ENCODE measurements at places on chromosomes 11 and 22.

- no peak for DNase-seq
These were observed 113.9 kb downstream of the TRIM29 start for GRCh38 chr11:120024046-120024445.

- DNase-seq: peak; percentile 21
These were observed 419 bp downstream of the ANKRD49 start for GRCh38 chr11:94494126-94494680.

DNA sequence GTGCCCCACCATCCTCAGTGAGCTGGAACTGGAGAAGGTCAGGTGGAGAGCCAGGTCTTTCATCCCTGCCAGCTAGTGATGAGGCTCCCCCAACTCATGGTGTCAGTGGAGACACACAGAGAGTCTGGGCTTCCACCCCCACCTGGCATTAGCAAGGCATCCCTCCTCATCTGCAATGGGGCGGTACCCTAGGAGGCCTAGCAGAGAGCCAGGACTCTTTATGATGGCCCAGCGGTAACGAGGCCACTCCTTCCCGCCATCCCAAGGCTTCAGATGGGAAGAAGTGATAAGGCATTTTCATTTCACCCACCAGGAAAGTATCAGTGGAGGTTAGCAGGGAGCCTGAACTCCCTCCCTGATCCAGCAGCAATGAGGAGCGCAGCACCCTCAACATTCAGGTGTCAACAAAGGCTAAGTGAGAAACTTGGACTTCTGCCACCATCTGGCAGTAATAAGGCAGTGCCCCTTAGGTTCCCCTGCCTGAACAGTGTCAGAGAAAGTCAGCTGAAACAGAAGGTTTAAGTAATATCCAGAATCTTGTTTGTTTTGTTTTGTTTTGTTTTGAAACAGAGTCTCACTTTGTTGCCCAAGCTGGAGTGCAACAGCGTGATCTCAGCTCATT, 40.5 kb upstream of the FBLN1 start:
- DNase-seq: no peak

DNA sequence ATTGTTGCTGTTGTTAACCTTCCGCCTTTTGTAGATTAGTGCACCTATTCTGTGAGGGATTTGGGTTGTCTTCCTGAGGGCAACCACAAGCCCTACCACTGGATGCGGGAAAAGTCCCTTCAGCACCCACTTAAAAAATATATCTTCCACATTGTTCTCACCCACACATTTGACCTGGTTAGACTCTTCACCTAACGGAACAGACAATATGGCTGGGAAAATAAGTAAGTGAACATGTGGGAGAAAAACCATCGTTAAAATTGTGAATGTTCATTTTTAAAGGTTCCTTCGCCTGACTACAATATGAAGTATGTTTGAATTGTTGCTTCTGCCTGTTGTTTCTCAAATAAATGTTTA, 72.0 kb upstream of the MPEG1 start:
- no peak for DNase-seq

- no peak for DNase-seq
These were observed 97.6 kb upstream of the CLMP start for GRCh38 chr11:123292647-123293046.

- DNase-seq: peak; percentile 86
These were observed at the start of gene FZD4 for GRCh38 chr11:86955361-86956120. FZD4 (minus strand) TSS chr11:86955395; CDS start chr11:86955085, 310 bp downstream.

DNA sequence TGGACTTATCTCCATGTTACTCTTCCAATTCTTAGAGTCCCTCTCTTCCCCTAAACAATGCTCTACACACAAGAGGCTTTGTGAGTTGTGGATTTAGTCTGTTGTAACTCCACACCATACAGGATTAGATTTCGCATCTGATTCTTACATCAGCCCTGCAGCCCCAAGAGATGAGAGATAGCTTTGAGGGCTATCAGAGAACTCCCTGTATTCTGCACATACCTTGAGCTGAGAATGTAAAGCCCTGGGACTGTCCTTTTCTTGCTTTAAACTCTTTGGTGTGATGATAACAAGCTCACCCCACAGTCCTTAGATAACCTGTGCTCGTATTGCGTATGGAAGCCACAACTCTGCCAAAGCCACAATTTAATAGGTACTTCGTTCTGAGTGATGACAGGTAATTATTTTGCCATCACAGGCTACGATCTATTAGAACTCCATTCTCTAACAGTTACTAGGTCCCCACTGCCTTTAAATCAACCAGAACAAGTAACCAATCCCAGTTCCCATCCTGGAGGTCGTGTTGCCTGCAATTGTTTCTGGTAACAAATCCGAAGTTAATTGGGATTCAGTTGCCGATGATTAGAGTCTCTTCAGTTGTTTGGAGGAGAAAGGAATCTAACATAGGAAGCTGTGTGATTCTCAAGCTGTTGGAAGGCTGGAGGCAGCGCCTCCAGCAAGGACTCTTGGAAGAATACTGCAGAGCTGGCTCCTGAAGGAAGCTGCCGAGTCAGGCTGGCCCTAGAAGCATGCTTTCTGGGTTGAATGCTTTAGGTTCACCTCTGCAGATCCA, 1.3 kb upstream of the PARVG start:
- DNase-seq: no peak

DNA sequence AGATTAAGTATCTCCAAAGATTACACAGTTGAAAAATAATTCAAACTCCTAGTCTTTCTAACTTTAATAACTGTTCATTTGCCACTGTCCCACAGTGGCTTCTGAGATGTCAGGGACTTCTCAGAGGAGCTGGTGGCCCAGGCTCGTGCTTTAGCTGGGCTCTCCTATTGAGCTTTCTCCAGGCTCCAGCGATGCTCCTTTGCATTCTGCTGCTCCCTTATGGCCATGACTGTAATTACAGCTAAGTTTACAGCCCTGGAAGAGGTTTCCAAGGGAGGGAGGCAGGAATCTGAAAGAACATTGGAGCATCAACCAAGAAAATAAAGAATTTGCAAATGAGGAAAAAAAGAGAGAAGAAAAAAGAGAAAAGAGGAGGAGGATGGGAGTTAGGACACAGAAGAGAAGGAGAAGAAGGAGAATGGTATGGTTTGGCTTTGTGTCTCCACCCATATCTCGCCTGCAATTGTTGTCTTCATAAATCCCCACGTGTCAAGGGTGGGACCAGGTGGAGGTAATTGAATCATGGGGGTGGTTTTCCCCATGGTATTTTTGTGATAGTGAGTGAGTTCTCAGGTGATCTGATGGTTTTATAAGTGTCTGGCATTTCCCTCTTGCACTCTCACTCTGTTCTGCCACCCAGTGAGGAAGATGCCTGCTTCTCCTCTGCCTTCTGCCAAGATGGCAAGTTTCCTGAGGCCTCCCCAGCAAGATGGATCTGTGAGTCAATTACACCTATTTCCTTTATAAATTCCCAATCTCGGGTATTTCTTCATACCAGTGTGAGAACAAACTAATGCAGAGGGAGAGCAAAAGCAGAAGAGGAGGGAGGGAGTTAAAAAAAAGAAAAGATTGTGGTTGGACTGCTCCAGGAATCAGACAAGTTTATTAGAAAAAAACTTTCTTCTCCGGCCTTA, 857.0 kb downstream of the KCNA4 start:
- DNase-seq: peak; percentile 41

GRCh38 chr11:36693139-36693843, 95.3 kb upstream of the RAG2 start:
- DNase-seq: no peak

DNA sequence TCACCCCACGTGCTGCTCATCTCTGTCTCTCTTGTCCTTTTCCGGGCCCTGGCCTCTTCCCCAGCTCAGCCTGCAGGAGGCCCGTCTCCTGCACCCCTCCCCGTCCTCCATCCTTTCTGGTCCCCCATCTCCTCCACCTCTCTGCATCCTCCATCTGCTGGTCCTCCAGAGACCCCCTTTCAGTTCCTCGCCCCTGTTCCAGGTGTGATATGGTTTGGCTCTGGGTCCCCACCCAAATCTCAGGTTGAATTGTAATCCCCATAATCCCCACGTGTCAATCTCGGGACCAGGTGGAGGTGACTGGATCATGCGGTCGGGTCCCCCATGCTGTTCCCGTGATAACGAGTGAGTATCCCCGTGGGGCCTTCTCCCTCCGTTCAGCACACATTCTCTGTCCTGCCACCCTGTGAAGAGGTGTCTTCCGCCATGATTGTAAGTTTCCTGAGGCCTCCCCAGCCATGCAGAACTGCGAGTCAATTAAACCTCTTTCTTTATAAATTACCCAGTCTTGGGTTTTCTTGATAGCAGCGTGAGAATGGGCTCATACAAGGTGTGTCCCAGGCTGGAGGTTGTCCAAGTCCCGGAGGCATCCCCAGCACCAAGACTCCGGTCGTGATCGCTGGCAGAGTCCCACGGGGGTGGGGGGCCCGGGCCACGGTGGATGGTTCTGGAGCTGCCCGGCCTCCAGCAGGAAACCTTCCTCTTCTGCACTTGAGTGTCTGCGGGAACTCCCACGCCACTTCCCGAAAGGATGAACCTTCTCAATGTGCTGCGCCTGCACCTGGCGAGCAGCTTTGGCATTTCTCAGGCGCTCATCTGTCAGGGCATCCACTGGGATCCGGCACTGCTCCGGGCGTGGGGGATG, 29.0 kb upstream of the TOLLIP start:
- no peak for DNase-seq

DNA sequence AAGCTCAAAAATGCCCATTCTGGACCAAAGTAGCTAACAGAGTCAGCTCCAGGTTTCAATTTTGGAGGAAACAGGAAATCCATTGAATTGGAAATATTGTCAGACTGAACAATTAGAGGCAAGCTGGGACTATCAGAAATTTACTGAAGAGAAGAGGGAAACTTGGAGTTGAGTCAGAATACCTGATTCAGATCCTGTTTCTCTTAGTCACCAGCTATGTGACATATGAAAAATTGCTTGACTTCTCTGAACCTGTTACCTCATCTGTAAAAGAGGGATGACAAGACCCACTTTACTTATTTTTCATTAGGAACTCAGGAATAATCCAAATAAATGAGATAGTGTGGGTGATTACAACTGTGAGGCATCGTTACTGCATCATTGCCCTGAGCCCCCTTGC, 148.9 kb upstream of the CADM1 start:
- no peak for DNase-seq

DNA sequence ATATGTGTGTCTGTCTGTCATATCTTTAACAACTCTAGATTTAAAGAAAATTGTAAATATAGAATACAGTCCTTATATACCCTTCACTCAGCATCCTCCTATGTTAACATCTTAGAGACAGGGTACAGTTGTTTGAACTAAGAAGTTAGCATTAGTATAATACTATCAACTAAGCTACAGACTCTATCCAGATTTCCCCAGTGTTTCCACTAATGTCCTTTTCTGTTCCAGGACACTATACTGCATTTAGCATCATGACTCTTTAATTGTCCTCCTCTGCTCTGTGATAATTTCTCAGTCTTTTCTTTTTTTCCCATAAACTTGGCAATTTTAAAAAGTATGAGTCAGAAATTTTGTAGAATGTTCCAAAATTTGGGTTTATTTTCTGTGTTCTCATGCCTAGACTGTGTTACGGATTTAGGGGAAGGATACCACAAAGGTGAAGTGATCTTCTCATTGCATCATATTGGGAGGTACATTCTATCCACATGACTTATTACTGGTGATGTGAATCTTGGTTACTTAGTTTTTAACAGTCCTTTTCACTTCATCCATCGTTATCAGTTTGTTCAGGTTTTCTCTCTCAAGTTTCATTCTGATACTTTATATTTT, 168.4 kb downstream of the SBF2 start:
- no peak for DNase-seq

DNA sequence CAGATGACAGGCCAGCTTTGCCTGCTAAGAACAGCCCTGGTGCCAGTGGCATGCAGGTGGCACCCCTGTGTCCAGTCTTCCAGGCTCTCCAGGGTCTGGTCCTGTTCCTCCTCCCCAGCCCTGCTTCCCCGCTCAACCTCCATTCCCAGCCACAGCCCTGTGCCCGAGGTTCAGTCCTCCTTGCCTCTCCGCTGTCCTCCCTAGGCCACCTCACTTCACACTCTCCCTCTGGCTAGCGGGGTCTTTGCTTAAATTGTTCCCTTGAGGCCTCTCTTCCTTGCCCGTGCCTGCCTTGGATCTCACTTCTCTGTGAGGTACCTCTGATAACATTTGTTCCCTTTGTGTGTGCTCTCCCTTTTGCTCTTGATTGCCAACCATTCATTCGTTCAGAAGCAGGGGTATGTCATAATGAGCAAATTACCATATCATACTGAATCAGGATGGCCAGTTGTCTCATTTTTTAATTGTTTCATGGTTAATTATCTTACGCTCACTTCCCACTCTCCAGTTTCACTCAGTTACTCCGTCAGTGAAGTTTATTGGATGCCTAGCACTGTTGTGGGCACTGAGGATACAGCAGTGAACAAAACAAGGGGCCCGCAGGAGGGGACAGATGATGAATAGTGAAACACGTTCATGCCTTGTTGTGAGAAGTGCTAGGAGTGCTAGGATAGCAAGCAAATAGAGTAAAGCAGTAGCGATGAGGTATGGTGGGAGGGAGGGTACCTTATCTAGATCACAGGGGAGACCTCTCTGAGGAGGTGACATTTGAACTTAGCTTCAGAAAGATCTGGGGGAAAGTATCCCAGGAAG, 7.4 kb downstream of the BMAL1 start:
- no peak for DNase-seq

DNA sequence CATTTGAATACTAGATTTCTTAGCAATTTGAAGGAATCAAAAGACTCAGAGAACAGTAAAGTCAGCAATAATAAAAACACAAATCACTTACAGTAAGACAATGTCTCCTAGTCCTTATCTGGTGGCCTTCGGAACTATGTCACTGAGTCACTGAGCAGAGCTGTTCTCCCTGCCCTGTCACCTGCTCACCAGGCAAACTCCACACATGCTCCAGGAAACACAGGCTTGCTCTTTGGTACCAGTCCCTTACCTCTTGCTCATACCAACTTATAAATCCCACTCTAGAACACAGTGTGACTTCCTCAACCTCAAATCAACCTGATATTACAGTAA, 81.1 kb upstream of the CHRM4 start:
- DNase-seq: no peak

GRCh38 chr22:28907311-28908008, 24.1 kb downstream of the ZNRF3 start:
- DNase-seq: no peak

DNA sequence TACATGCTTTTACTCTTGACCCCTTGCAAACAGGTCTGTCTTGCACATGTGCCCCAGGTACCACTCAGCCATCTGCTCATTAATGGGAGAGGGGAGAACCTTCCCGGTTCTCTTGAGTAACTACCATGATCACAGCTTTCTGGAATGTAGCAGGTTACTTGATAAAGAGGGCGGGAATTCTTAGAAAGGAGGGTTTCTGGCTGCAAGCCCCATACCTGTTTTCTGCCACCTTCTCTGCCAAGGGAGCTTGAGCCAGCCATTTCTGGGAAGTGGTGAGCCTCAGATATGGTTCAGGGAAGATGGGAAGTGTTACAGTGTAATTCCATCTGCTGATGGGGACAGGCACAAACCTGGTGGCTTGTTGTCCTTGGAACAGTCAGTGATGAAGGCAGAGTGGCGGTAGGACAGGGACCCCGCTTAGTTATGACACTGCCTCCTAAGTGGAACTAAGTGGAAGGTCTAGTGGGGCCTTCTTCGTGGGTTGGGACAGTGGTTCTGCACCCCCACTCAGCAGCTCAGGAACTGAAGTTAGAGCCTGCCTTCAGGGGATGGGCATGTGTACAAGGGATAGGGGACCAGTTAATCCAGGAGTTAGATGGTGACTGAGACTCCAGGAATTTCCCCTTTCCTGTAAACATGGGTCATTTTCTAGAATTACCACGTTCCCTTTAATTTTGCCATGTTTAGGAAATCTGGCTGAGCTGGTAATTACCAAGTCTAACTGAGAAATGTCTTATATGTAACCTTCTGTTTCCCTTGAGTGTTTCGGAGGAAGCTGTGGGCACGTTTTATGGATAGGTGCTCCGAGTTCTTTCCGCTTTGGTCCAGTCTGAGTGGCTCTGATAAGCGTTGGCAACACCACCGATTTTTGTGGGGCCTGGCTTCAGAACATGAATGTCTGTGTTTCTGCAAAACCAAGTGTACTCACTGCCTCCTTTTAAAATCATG, 35.3 kb downstream of the BCR start:
- no peak for DNase-seq

Measured in SW480 (cell line).